Stimulated activated CD8-positive, alpha-beta memory T cell treated with anti-CD3 and anti-CD28 coated beads, Interleukin-12 subunit alpha, Interleukin-12 subunit beta, amount 100 ng/mL, for 1 hour (primary cell): ENCODE measurements at places on chromosomes 13 and 19.

GRCh38 chr19:2986951-2987524 lies 9.7 kb downstream of the TLE6 start:
- DNase-seq = no peak

GRCh38 chr13:34847766-34848165 lies 94.3 kb upstream of the NBEA start:
- no peak for DNase-seq

- peak; percentile 53 for DNase-seq
Measured at GRCh38 chr19:45498411-45499195, at the start of gene PPM1N. Gene PPM1N (plus strand): TSS chr19:45498443. CDS start chr19:45498473, 30 bp downstream.

DNA sequence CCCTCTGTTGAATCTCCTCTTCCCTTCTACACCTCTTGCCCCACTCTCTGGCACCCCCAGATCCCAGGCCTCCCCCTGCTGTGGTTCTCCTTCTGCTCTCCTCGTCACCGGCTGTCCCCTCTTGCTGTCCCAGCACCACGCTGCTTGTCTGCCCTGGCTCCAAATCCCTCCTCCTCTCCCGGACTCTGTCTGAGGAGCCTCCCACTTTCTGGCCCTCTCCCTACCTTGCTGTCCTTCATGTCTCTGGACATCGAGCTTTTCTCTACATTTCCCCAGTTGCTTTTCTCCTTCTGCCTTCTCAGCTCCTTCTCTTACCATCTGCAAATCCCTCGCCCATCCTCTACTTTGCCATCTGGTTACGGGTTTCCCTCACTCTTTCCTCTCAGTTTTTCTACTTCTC lies 1.2 kb downstream of the ZNF347 start:
- DNase-seq = no peak

GRCh38 chr19:23991170-23991569 lies 76.5 kb downstream of the ZNF726 start:
- no peak for DNase-seq

GRCh38 chr19:14511229-14511593 lies 7.0 kb downstream of the DNAJB1 start:
- no peak for DNase-seq

GRCh38 chr13:107118506-107118905 lies 550.6 kb upstream of the ARGLU1 start:
- no peak for DNase-seq

DNA sequence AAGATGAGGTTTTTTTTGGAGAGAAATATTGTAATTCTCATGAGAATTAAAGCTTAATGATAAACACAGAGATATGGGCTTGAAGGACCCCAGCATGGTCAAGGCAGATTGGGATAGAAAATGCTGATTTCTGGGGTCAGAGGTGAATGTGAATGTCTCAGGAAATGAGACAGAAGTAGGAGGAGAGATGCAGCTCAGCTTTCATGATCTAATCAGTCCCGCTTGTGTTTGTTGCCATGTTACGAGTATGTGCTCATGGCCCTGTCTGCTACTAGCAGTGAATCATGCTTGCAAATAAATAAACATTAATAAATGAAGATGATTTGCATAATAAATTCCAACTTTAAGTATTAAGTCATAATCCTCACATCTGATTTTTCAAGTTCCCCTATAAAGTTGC lies 23.0 kb upstream of the NDFIP2 start:
- no peak for DNase-seq

- no peak for DNase-seq
Measured at GRCh38 chr13:26227166-26227971, 5.3 kb upstream of the RNF6 start.

- DNase-seq = no peak
Measured at GRCh38 chr13:28426381-28426780, 68.5 kb downstream of the FLT1 start.

DNA sequence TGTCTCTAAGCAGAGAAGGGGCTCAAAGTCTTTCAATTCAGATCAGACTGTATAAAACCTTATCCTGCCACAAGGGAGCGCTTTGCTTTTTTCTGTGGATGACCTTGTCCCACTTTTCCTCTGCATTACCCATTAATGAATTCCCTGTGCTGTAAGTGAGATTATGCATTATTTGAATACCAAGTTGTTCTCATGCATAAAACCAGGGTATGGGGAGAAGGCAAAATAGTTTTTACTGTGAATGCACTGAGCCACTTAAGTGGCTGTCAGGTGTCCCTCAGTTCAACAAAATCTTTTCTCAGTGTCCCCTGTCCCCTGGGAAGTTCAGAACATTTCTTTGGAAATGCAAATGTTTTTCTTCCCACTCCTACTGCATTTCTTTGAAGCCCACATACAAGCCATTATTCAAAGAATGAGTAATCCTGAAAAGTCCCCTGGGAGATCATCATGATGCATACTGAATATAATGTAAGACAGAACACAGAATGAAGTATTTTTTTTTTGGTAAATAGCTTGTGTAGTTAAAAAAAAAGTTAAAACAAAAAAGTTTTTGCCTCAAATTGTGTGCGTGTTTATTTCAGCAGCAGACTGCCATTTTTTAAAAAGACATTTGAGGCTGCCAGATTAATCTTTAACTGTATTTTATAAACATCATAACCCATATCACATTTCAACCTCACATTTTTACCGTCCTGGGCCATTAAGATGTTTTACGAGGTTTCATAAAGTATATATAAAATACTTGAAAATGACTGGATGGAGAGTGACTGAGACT lies 506.7 kb upstream of the PCDH9 start:
- DNase-seq = no peak

DNA sequence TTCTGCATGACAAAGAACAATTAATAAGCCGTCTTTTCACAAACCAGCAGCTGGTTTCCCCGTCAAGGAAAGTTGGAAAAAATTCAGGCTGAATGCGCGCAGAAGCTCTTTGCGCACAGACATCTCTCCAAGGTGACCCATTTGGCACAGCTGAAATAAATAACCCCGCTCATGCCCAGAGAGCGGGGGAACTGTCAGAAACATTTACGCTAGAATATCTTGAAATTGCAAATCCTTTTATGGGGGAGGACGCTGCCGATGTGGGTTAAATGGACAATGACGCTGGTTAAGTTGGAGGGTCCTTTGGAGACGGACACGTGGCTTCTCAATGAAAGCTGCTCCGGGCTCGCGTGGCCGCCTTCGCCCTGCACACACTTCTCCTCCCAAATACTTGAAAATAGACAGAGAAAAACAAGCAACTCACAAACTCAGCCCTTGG lies 30.6 kb downstream of the GSX1 start:
- DNase-seq = no peak

DNA sequence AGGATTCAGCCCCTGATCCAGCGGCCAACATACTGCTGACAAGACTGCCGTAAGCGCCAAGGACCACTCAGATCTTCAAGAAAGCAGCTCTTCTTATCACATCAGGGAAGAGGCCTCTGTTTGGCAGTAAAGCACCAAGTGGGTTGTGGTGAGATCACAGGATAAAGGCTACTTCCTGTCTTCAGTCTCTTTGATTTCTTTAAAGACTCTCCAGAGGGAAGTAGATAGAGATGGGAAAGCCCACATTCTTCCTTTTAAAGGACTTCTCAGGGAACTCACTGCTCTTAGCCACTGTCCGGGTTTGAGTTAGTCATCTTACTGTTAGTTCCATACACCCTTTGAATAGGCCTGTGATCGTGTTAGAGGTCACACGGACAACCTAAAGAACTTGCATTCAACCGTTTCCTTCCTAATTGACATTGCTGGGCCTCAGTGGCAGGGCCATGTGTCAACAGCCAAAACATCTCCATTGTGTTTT lies 47.2 kb upstream of the POMP start:
- DNase-seq = no peak

DNA sequence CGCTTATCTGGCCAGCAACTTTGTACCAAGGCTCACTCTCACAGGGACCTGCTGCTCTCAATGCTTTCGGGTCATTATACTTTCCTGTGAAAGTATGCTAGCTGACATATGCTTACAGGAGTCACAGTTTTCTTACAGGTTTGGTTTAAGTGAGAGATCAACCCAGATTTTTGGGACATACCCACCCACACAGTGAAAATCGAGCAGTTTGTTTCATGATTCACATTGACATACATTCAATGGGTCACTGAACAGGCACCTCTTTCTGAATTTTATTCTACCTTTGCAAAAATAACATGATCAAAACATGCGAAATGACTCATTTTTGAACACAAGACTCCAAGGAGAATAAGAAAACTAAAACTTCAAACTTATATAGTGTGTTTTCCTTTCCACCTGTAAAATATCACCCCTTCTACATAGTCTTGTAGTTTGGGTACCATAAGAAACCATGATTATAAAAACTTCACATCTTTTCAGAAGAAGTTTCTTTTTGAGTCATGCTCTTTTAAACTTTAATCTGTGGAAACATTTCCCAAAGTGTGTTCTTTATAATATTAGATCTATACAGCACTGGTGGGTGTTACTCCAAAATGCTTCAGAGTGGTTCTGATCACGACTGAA lies 44.3 kb upstream of the TEX29 start:
- DNase-seq = no peak

- no peak for DNase-seq
Measured at GRCh38 chr13:64239372-64239771, 2823.7 kb upstream of the PCDH20 start.

DNA sequence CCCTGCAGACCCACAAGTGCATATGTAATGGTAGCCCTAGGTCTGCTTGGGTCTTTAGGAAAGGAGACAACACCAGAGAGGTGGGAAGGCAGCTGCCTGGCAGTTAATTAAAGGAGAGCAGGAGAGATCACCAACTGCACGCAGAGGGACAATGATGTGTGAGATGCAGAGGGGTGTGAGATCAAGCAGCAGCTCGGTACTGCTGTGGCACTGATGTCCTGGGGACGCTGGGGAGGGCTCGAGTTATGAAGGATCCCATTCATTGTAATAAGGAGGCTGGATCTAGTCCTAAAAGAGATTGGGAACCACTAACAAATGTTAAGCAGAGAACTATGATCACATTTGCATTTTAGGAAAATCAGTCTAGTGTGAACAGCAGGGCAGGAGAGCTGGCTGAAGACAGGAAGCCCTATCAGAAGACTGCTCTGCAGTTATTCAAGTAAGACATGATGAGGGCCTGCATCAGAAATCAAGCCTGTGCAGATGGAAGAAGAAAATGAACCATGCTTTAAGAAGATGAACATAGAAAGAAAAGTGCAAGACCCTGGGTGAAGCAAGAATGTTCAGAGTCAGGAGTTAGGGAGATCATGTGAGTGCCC lies 80.4 kb downstream of the DLEU7 start:
- DNase-seq = no peak

- DNase-seq = no peak
Measured at GRCh38 chr19:56874530-56874929, 34.0 kb upstream of the PEG3 start.

DNA sequence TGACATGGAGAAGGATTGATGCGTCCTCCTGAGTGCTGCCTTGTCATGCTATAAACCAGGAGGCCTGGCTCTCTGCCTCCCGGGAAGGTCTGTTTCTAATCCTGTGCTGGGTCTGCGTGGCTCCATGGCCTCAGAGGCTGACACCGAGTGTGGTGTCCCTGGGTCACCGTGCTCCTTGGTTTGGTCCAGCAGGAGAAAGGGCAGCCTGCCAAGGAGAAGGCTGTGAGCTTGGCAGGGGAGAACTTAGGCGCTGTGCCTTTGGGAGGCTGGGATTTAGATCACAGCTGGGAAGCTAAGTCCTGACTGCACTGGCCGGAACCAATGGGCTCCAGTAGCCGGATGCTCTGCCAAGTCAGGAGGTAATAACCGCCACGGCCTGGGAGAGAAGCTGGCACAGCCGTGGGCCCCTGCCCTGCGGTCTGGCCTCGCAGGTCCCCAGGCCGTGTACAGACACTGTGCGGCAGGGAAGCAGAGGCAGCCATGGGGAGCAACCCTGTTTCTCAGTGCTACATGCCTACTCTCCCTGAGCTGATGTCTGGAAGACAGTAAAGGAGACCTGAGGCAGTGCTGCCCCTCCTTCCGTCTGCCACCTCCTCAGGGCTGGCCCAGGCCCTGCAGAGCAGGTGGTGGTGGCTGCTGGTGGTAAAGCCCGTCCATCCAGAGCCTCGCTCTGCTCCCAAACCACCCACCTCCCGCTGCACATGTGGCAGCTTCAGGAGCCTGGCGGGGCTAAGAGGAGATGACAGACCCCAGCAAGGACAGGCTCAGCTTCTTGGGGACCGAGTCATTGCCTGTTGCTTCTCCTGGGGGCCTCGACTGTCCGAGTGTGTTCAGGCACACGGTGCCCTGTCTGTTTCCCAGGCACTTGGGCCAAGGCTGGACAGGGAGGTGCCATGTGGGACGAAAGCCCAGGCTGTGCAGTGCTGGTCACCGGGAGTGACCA lies 44.9 kb downstream of the C13orf46 start:
- no peak for DNase-seq

- no peak for DNase-seq
Measured at GRCh38 chr19:32269831-32270230, 75.6 kb upstream of the ZNF507 start.
